Stimulated activated CD8-positive, alpha-beta memory T cell treated with anti-CD3 and anti-CD28 coated beads, Interleukin-4, amount 100 ng/mL, for 4 hours (primary cell): ENCODE measurements at places on chromosomes 2 and 18.

GRCh38 chr2:24343225-24343882 lies 17.0 kb downstream of the ITSN2 start:
- DNase-seq = no peak

DNA sequence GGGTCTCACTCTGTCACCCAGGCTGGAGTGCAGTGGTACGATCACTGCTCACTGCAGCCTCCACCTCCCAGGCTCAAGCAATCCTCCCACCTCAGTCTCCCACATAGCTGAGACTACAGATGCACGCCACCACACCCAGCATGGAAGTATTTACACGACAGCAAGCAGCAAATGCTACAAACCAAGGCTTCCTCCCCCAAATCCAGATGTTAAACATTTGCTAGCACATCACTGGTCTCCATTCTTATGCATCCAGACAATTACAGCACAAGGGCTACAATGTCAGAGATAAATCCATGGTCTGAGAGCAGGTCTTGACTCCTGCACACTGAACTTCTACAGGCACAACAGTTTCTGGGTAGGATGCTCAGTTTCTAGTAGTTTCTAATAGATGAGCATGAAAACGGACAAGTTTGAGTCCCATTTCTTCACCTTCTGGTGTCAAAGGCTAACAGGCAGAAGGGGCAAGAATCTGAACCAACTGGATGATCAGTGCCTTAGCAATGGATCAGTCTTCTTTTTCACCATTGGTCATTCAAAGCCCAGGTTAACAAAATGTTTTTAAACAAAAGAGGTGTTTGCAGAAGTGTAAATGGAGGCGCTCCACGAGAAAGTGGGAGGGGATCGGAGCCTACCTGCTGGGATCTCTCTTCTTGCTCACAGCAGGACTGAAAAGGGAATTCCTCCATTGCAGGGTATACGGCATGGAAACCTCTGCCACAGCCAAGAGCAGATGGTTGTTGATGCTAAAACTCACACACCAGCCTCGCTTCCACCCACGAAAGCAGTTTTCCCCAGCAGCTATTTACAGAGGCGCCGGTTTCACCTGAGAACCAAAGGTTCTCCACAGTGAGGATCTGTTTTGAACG lies 135.0 kb upstream of the ARL4C start:
- no peak for DNase-seq

GRCh38 chr18:59779979-59780378 lies 82.8 kb upstream of the CCBE1 start:
- DNase-seq = no peak

DNA sequence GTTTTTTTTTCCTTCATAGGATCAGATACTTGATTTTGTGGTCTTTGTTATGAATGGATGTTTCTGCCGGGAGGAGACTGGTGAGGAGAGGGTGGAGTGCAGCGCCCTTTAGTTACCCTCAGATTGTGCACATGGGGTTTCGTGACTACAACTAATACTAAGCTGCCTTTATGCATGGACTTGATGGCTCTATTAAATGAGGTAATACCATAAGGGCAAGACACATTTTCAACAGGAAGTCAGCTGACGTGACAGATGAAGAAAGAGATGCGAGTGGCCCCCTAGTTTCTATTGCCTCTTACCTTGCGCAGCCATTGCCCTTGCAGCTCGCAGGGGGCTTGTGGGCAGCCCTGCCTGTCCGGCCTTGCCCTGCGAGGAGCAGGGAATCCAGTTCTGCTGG lies 24.4 kb downstream of the ZNF407 start:
- no peak for DNase-seq

DNA sequence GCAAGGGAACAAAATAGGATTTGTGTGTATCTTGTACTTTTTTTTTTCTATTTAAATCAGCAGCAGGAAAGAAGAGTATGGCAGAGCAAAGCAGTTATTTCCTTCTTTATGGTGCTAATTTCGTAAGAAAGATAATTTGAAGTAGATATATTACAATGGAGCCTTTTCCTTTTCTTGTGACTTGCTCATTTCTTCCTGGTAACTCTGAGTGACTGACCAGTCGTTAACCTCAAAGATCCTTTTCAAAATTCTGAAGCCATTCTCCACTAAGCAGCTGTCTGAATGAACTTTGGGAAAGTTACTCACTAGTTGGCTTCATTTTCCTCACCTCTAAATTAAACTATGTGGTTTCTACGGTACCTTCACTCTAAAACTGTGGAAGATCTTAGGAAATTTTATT lies 24.6 kb downstream of the AFTPH start:
- DNase-seq = no peak

- no peak for DNase-seq
Measured at GRCh38 chr18:9987931-9988330, 74.1 kb downstream of the VAPA start.
